Right forelimb (tissue), 1 donor: ENCODE measurements at places on chromosomes 12 and 14.
A peak's percentile ranks its signal among the peaks of the same experiment; 100 is the strongest.

GRCh38 chr14:48331421-48331820 is 656.0 kb upstream of the MDGA2 start:
- DNase-seq = no peak

DNA sequence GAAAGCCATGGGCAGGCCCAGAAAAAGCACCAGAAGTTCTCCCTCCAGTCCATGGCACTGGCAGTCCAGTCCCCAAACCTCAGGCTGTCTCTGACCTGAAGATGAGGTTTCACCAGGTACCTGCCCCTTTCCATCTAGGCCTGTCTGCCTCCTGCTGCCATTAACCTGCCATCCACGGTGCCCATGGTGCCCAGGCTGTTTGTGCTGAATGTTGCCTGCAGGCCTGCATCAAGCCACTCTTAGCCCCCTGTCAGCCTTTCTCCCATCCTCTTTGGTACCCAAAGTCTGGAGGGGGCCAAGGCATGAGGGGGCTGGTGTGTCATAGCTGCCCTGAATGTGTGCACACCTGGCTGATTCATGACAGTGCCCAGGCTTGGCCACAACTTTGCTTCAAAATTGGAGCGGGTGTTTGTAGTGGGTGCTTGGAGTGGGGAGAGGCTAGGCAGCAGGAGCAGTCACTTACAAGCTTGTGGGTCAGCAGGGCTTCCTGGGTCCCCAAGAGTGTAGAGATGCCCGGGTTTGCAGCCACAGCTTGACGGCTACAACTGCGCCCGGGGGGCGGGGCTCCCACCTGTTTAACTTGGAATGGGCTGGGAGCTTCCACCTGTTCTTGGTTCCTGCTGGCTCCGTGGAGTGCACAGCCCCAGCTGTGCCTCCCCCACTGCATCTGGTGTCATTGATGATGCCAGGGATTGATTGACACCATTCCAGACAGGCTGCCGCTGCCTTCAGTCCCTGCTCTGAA is 88.5 kb downstream of the GPHN start:
- DNase-seq = no peak

GRCh38 chr14:71193663-71194062 is 286.4 kb downstream of the PCNX1 start:
- no peak for DNase-seq

GRCh38 chr14:35344107-35344807 is 52.1 kb downstream of the PSMA6 start:
- DNase-seq = no peak

- DNase-seq = no peak
These were observed 68.5 kb downstream of the FBXO34 start for GRCh38 chr14:55339770-55340169.

- no peak for DNase-seq
These were observed 26.3 kb upstream of the CISTR start for GRCh38 chr12:53777936-53778644.

GRCh38 chr14:101017209-101017608 is 113.7 kb upstream of the RTL1 start:
- DNase-seq = peak; percentile 42

- DNase-seq = no peak
These were observed 198.9 kb downstream of the CACNA1C start for GRCh38 chr12:2251526-2252209.

GRCh38 chr14:24256960-24257359 is 6.0 kb downstream of the TGM1 start:
- DNase-seq = no peak

- DNase-seq = no peak
These were observed 458.3 kb downstream of the ETNK1 start for GRCh38 chr12:23083267-23083666.

DNA sequence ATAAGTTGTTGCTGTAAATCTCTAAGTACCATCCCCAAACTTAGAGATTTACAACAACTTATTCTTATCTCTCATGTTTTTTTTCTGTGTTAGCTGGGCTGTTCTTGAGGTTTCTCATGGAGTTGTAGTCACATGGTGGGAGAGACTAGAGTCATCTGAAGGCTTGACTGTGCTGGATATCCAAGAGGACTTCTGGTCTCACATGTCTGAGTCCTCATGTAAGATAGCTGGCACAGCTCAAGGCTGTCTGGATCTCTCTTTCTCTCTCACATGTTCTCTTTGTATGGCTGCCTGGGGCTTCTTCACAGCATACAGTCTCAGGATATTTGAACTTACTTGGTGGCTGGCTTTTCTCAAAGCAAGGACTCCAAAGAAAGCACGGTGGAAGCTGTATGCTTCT is 63.8 kb downstream of the DACT1 start:
- no peak for DNase-seq

DNA sequence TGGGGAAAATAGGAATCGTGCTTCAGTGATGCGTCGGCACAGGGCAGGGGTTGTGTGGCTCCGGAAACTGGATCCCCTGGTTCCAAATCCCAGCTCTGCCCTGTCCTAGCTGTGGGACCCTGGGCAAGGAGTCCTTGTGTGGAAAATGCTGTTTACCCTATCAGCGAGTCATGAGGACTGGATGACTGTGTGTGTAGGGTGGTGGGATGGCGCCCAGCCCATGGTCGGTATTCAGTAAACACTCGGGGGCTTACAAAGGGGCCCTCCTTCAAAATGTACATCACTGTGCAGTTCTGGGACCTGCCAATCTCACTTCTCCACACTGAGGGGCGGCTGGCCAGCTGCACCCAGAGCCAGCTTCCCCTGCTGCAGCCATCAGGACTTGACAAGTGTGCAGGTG is 24.4 kb downstream of the BRI3BP start:
- no peak for DNase-seq

DNA sequence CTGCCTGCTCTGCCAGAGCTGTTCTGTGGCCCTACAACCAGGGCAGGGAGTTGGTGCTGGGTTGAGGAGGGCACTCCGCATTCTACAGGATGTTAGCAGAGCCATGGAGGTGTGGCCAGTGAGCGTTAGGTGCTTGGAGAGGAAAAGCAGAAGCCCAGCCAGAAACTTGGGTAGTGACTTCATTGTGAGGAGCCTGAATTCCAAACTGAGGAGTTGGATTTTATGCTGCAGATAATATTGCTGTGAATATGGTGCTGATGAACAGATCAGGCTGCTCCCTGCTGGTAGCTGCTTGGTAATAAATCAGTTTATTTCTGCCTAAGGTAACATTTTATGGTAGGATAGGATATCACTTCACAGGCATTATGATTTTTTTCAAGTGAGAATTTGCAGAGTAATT is 7.1 kb upstream of the CCDC175 start:
- no peak for DNase-seq

DNA sequence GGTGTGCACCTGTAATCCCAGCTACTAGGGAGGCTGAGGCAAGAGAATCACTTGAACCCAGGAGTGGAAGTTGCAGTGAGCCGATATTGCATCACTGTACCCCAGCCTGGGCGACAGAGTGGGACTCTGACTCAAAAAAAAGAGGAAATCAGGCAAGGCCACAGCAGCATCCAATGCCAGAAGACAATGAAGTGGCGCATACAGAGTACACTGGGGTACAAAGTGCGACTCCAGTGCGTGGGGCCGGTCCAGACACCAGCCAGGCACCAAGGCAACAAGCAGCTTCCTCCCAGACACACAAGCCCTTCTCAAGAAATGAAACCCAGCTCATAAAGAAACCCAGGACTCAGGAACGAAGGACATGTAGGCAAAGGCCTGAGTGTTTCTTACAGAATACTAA is 28.2 kb downstream of the TTC7B start:
- no peak for DNase-seq

DNA sequence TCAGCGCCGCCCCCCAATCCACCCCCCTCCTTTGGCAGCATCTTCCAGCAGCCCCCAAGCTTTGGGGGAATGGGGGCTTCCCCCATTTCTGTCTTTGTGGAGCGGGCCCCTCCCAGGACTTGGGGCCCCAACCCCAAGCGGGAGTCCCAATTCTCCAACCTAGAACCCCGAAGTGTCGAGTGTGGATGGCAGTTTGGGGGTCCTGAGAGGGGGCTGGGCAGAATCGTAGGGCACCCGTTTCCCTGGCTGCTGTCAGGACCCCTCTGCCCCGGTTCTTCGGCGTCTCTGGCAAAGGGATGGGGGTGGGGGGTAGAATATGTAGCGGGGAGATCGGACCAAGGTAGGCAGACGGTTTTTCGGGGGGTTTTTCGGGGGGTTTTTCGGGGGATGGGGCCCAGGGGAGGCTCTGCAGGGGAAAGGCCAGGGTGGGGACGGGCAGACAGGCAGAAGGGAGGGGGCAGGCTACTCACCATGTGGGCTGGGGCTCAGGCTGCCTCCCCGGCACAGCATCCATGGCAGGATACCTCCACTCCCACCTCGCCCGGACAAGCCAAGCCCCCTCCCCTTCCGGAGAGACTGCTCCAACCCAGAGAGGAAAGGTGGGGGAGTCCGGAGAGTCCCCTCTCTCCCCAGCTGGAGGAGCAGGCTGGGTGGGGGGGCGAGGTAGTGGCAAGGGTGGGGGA is 739 bp downstream of the JPH4 start:
- no peak for DNase-seq

GRCh38 chr14:75339059-75339458 is 60.4 kb downstream of the FOS start:
- DNase-seq = no peak

GRCh38 chr12:73374360-73374759 is 1102.2 kb downstream of the TRHDE start:
- DNase-seq = no peak

GRCh38 chr12:113782873-113783272 is 183.3 kb downstream of the RBM19 start:
- DNase-seq = no peak

DNA sequence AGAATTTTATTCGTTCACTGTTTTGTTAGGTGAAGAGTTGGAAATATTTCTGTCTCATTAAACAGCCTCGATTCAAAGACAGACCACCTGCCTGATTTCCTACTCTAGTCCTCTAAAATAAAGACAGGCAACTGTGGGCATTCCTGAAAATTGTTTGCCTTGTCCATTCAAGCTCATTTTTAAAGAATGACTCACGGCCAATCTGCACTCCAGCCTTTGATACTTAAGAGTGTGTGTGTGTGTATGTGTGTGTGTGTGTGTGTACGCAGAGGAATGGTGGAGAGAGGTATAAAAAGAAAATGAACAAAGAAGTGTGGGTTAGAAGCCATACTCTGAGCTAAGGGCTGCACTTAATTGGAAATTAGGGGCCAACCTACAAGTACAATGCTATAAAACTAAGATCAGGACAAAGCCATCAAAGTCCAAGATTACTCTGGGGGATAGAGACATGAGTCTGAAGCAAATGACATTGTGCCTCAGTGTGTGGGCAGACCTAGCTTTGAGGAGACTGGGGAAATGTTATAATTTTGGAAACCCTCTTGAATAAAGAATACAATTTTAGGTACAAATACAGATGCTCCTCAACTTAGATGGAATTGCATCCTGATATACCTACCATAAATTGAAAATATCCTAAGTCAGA is 45.6 kb upstream of the SOCS2 start:
- DNase-seq = no peak

DNA sequence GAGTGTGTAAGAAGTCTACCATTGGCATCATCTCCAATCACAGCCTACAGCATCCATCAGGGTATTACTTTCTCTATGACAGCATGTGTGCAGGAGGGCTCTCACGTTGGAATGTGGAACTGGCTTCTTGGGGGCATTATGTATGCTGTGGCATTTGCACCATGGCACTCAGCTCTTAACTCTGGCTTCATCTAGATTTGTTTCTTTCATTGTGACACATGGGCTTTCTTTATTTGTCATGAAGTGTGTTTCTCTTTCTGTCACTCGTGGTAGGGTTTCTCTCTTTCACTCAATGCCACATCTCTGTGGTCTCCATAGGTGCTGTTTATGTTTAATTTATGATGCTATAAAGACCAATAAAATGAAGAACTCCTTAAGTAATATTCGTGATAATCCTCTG is 191.2 kb upstream of the GARIN2 start:
- DNase-seq = no peak

DNA sequence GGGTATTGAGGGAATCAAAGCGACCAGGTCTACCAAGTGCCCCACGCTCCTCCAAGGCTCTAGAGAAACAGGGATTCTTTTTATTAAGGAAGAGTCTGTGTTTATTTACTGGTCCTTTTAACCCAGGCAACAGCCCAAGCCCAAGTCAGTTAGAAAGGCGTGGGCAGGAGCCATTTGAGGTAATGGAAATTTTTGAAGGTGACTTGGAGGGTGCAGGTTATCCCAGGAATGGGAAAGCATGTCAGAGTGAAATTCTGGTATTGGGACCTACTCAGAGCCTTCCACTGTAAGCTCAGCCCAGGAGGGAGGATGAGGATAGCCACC is 2.9 kb downstream of the SLC6A12 start:
- DNase-seq = no peak
